GM23338 (cell line): ENCODE measurements at places on chromosomes 16 and 17.

GRCh38 chr16:31476303-31477219 is 4.6 kb downstream of the TGFB1I1 start:
- H3K4me1 ChIP-seq = peaks cover under 1% of the 10 kb centered on the region; the same call in 1 of the 2 replicates
- DNase-seq = peak; percentile 88
- peak overlapping the region; percentile 83 for H3K4me3 ChIP-seq
- peaks cover 79% of the 10 kb centered on the region for H3K27me3 ChIP-seq
- no peak overlapping the region for H3K27ac ChIP-seq

DNA sequence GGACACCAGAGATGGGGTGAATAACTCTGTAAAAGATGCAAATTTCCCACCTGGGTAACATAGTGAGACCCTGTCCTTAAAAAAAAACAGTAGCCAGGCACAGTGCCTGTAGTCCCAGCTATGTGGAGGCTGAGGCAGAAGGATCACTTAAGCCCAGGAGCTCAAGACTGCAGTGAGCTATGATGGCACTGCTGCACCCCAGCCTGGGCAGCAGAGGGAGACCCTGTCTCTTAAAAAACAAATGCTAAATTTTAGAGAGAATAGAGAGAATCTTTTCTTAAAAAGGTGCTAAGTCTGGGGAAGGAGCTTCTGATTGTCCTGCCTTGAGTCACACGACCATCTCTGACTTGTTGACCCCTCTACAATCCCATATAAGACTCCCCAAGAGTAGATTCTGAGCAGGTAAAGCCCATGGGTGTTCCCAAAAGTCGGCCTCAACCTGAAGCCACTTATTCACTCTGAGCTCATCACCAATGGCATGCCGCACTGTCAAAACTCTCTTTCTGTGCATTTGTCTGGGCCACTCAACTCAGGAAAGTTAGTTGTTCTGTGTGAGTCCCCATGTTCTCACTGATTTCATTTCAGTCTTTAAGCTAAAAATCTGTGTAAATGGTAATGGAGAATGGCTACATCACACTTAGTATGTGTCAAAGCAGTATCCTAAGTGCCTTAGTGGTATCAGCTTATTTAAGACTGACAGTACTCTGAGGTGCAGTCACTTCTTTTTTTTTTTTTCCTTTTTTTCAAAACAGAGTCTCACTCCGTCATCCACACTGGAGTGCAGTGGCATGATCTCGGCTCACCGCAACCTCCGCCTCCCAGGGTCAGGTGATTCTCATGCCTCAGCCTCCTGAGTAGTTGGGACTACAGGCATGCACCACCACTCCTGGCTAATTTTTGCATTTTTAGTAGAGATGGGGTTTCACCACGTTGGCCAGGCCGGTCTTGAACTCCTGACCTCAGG is 41.6 kb downstream of the PRKCB start:
- no peaks in the 10 kb centered on the region for H3K36me3 ChIP-seq
- no peak overlapping the region for H3K27ac ChIP-seq
- no peak overlapping the region for H3K4me3 ChIP-seq
- H3K4me1 ChIP-seq = no peaks in the 10 kb centered on the region

DNA sequence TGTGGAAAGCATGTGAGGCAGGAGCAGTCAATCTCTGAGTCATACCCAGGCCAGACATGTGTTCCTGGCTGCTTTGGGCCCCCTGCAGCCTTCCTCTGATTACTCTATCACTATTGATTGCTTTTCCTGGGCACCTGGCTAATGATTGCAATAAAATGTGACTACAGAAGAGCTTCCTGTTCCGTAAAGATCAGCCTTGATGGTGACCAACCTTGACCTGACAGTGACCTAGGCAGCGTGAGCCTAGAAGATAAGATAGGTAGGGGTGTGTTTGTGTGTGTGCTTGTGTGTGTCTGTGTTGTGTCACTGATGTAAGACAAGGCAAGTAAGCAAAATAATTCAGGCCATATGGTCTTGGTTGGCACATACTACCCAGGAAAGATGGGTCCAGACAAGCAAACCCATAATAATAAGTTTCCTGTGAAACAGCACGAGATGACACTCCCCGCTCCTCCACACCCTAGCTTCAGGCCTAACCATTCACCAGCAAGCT is 367.7 kb upstream of the CDH11 start:
- no peak for DNase-seq
- H3K4me3 ChIP-seq = no peak overlapping the region
- H3K27me3 ChIP-seq = no peaks in the 10 kb centered on the region
- no peak overlapping the region for H3K27ac ChIP-seq
- H3K36me3 ChIP-seq = no peaks in the 10 kb centered on the region

- no peak overlapping the region for H3K27ac ChIP-seq
- no peaks in the 10 kb centered on the region for H3K36me3 ChIP-seq
- no peak overlapping the region for H3K4me3 ChIP-seq
- H3K27me3 ChIP-seq = no peaks in the 10 kb centered on the region
- no peak for DNase-seq
- H3K4me1 ChIP-seq = peaks cover 11% of the 10 kb centered on the region; the same call in 1 of the 2 replicates
These were observed 113.9 kb upstream of the FOXF1 start for GRCh38 chr16:86396422-86396821.

GRCh38 chr16:84889066-84889465 is 69.3 kb downstream of the CRISPLD2 start:
- peaks cover 27% of the 10 kb centered on the region for H3K4me1 ChIP-seq
- DNase-seq = no peak
- H3K27ac ChIP-seq = no peak overlapping the region
- H3K4me3 ChIP-seq = no peak overlapping the region
- no peaks in the 10 kb centered on the region for H3K27me3 ChIP-seq
- no peaks in the 10 kb centered on the region for H3K36me3 ChIP-seq

GRCh38 chr17:68942389-68942788 is 12.8 kb downstream of the ABCA8 start:
- no peaks in the 10 kb centered on the region for H3K4me1 ChIP-seq
- H3K4me3 ChIP-seq = no peak overlapping the region
- no peaks in the 10 kb centered on the region for H3K36me3 ChIP-seq
- no peak for DNase-seq
- no peak overlapping the region for H3K27ac ChIP-seq

DNA sequence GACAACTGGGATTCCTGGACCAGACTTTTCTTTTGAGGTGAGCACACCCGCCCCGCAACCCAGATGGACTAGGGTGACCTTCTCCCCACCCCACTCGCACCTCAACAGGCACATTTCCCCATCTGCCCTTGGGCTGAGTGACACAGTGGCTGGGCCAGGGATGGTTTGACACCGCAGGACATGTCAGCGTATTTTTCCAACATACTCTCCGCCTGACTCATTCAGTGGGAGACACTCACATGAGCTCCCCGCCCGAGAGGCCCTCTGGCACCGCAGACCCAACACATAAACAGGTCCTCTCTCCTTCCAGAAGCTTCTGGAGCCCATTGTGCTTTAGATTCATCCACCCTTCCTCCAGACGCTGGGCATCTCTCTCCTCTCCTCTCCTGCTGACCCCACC is 69.4 kb downstream of the ZDHHC7 start:
- no peaks in the 10 kb centered on the region for H3K27me3 ChIP-seq
- DNase-seq = no peak
- no peak overlapping the region for H3K27ac ChIP-seq
- H3K36me3 ChIP-seq = no peaks in the 10 kb centered on the region
- no peaks in the 10 kb centered on the region for H3K4me1 ChIP-seq

- H3K36me3 ChIP-seq = no peaks in the 10 kb centered on the region
- no peaks in the 10 kb centered on the region for H3K27me3 ChIP-seq
- no peak for DNase-seq
- H3K4me1 ChIP-seq = peaks cover 10% of the 10 kb centered on the region
- H3K27ac ChIP-seq = no peak overlapping the region
These were observed 1465.0 kb upstream of the GOT2 start for GRCh38 chr16:60199150-60199549.

DNA sequence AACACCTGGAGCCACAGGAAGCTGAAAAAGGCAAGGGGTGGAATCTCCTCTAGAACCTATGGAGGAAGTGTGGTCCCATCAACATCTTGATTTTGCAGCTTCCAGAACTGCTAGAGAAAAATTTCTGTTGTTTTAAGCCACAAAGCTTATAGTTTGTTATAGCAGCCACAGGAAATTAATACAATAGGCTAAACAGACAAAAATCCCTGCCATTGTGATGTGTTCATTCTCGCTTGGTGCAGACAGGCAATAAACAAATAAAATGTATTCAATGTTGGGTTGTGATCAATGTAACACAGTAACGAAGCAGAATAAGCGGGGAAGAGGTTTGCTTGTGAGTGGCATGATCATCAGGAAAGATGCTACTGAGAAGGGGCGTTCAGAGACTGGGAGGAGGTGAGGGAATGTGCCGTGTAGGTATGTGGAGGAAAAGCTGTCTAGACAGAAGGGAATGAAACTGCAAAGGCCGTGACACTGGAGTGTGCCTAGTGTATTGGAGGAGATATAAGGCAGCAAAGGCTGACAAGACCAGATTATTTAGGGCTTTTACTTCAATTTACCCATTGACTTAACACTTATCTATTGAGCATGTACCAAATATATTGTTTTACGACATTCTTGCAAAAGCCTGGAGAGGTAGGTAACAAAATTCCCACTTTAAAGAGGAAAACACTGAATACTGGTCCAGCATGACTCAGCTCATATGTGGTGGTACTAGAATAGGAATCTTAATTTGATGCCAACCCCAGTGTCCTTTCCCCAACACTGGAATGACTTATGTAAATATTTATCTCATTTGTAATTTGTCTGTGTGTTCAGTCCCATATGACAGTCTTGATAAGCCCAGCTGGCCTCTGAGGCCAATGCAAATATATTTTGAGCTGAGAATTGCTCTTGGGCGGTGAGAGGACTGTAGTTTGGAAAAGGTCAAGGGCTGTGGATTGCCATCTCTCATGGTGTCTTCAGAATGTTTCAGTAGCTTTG is 375.9 kb downstream of the CDH13 start:
- H3K4me3 ChIP-seq = no peak overlapping the region
- H3K27ac ChIP-seq = no peak overlapping the region
- H3K36me3 ChIP-seq = no peaks in the 10 kb centered on the region
- no peaks in the 10 kb centered on the region for H3K4me1 ChIP-seq

- no peak overlapping the region for H3K27ac ChIP-seq
- no peaks in the 10 kb centered on the region for H3K27me3 ChIP-seq
- H3K36me3 ChIP-seq = no peaks in the 10 kb centered on the region; the same call in 1 of the 2 replicates
- no peak for DNase-seq
- no peak overlapping the region for H3K4me3 ChIP-seq
These were observed 4.8 kb downstream of the SLC38A7 start for GRCh38 chr16:58679763-58680162.

DNA sequence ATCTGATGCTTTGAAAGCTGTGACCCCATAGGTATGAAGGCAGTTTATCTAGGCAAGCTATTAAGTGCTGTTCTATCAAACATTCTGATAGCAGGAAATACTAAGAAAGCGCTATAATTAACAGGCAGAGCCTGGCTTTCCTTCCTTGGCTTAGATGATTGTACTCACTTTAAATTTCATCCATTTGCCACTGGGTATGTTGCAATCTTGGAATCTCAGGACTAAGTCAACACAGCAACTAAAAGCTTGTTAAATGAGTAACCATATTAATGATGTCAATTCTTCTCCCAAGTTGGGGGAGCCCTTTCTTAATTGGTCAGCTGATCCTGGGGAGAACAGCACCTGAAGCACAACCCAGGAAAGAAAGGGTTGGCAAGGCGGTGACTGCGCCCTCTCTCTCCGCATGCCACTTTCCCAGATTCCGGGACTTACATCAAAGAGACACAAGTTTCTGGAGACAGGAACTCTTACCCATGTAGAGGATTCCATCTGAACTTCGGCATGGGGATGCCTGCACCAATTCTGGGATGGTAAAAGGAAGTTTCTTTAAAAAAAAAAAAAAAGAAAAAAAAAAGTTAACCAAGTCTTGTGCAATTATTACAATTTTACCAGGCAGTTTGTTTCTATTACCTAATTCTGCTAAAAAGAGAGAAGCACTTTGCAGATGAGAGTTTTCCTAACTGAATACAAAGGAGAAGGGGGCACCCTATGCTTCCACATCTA is 54.4 kb upstream of the ICAM2 start:
- no peak for DNase-seq
- H3K27me3 ChIP-seq = no peaks in the 10 kb centered on the region
- no peak overlapping the region for H3K4me3 ChIP-seq
- H3K36me3 ChIP-seq = no peaks in the 10 kb centered on the region
- H3K4me1 ChIP-seq = no peaks in the 10 kb centered on the region
- H3K27ac ChIP-seq = no peak overlapping the region

GRCh38 chr16:19172098-19172780 is 4.2 kb downstream of the SYT17 start:
- no peaks in the 10 kb centered on the region for H3K4me1 ChIP-seq
- H3K36me3 ChIP-seq = no peaks in the 10 kb centered on the region
- peaks cover 23% of the 10 kb centered on the region for H3K27me3 ChIP-seq

DNA sequence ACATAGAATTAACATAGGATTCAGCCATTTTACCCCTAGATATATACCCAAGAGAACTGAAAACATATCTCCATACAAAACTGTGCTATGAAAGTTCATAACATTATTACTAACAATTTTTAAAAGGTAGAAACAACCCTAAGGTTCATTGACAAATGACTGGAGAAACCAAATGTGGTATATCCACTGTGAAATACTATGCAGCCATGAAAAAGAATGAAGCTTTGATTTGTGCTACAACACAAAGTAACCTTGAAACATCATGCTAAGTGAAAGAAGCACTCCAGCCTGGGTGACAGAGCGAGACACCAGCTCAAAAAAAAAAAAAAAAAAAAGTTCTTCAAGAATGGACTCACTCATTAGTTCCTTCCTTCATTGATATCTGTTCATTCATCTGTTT is 580 bp downstream of the CD300LD start:
- no peaks in the 10 kb centered on the region for H3K27me3 ChIP-seq
- DNase-seq = no peak
- no peak overlapping the region for H3K27ac ChIP-seq
- H3K4me1 ChIP-seq = no peaks in the 10 kb centered on the region
- H3K36me3 ChIP-seq = no peaks in the 10 kb centered on the region

DNA sequence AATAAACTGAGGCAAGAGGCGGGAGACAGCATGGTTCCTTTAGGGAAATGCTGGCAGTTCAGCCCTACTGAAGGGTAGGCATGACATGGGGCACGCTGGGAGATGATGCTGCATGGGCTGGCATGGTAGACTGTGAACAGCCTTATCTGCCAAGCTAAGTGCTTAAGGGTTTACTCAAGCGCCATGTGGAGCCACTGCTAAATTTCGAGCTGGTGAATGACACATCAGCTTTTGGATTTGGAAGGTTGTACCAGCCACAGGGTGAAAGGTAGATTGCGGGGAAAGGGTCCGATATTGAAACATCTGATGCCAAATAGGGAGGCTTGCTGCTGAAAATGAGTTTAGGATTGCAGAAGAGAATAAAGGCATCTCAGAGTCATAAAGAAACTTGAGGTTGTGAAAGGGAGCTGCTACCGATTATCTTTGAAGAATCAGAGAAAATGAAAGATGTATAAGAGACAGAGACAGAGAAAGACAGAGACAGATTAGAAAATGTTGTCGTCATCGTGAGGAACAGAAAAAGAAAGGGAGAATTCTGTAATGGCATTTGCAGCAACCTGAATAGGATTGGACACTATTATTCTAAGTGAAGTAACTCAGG is 16.3 kb downstream of the PIK3R5 start:
- H3K36me3 ChIP-seq = no peaks in the 10 kb centered on the region
- no peak overlapping the region for H3K27ac ChIP-seq
- no peaks in the 10 kb centered on the region; the same call in 1 of the 2 replicates for H3K4me1 ChIP-seq
- no peaks in the 10 kb centered on the region for H3K27me3 ChIP-seq
